ENCODE measurements at places on chromosomes 6 and 20.

DNA sequence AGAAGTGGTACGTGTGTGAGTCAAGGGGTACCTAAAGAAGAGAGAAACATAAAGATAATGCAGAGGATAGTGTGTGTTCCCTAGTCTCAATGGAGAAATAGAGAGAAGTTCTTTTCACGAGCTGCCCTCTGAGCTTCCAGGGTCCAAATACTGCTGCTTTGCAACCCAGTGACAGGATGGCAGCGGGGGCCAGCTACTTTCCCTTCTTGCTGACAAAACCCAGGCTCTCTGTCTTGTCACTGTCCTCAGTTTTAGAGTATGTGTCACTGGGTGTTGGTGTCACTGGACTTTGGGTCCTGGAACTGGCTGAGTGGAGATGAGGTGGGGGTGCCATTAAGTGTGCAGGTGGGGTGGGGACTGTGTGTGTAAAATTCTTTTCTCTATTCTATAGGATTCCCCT lies 265.6 kb downstream of the CDC5L start:
- no peak for DNase-seq

GRCh38 chr6:34178357-34179105 lies 32.6 kb upstream of the GRM4 start:
- DNase-seq = no peak

DNA sequence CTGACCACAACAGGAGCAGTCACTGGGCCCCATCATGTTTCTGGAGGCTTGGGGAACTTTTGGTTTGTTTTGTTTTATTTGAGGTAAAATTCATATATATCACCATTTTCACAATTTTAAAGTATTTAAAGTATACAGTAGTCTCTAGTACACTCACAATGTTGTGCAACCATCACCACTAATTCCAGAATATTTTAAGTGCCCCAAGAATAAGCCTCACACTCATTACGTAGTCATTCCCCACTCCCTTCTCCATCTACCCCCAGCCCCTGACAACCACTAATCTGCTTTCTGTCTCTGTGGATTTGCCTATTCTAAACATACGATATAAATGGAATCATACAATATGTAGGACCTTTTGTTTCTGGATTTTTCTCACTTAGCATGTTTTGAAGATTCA lies 29.0 kb downstream of the RTN4IP1 start:
- DNase-seq = no peak

DNA sequence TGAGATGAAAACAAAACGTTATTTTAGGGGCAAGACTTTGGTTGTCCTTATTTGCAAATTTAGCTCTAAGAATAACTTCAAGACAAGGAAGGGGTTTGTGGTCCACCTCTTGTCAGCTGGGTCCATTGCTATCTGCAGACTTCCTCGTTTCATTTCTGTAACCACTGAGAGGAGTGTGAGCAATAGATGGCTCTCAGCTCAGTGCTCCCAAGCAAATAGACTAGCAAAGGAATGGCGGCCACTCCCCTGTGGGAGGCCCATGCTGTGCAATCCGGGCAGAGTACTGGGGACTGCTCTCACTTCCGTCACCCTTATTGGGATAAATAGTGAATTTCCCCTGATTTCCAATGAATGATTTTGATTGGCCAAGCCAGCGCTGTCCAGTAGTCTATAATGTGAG lies 176.6 kb downstream of the ZDHHC14 start:
- DNase-seq = no peak

Measured in dermis microvascular lymphatic vessel endothelial cell (primary cell).